Heart right ventricle (tissue), 16 donors: ENCODE measurements at places on chromosomes 4 and X. TPM values are rescaled to one million over a fixed set of nuclear protein-coding genes. Genes with fewer than 3 reads are reported as not detected.

Gene SHROOM2
- polyA plus RNA-seq = 0.35 TPM

Gene GLOD5
- polyA plus RNA-seq = not detected

Gene UVSSA
- 2.4 TPM for polyA plus RNA-seq

Gene EREG
- polyA plus RNA-seq = 0.20 TPM

Gene TSPAN5
- polyA plus RNA-seq = 3.2 TPM

Gene HUWE1
- polyA plus RNA-seq = 52.0 TPM

Gene TRIM75
- polyA plus RNA-seq = not detected

Gene POU3F4
- not detected for polyA plus RNA-seq

Gene GPR173
- polyA plus RNA-seq = 0.95 TPM

Gene CENPVL2
- not detected for polyA plus RNA-seq

Gene PAGE1
- not detected for polyA plus RNA-seq

Gene FAM47A
- polyA plus RNA-seq = not detected

Gene PABPC1L2B
- not detected for polyA plus RNA-seq

Gene MID1
- polyA plus RNA-seq = 2.1 TPM

Gene POU4F2
- not detected for polyA plus RNA-seq

Gene EDA2R
- polyA plus RNA-seq = 0.12 TPM

Gene IQCM
- polyA plus RNA-seq = not detected

Gene VCX3A
- polyA plus RNA-seq = not detected

Gene APOOL
- polyA plus RNA-seq = 4.6 TPM

Gene RIBC1
- 0.58 TPM for polyA plus RNA-seq

Gene LDB2
- 21.3 TPM for polyA plus RNA-seq

Gene NWD2
- polyA plus RNA-seq = 0.03 TPM

Gene GSX2
- not detected for polyA plus RNA-seq

Gene LIN54
- 1.5 TPM for polyA plus RNA-seq

Gene DCAF4L1
- polyA plus RNA-seq = 0.14 TPM

Gene YTHDC1
- polyA plus RNA-seq = 19.8 TPM

Gene FAM241A
- 7.0 TPM for polyA plus RNA-seq

Gene NUP62CL
- 0.51 TPM for polyA plus RNA-seq

Gene NUDT11
- 0.25 TPM for polyA plus RNA-seq

Gene TDO2
- not detected for polyA plus RNA-seq

Gene DGAT2L6
- not detected for polyA plus RNA-seq

Gene RBM46
- not detected for polyA plus RNA-seq

Gene LEF1
- 0.68 TPM for polyA plus RNA-seq

Gene GAB1
- 7.8 TPM for polyA plus RNA-seq

Gene COL4A6
- 3.2 TPM for polyA plus RNA-seq

Gene ATP2B3
- not detected for polyA plus RNA-seq

Gene ASB9
- 1.6 TPM for polyA plus RNA-seq

Gene PLXNB3
- 1.1 TPM for polyA plus RNA-seq

Gene SCML2
- 1.6 TPM for polyA plus RNA-seq

Gene LANCL3
- polyA plus RNA-seq = 0.10 TPM

Gene SORBS2
- 259 TPM for polyA plus RNA-seq

Gene TIGD4
- 0.15 TPM for polyA plus RNA-seq

Gene TMPRSS11A
- not detected for polyA plus RNA-seq

Gene FRAS1
- polyA plus RNA-seq = 1.5 TPM

Gene MRPS18C
- polyA plus RNA-seq = 68.6 TPM

Gene ADH1B
- 41.7 TPM for polyA plus RNA-seq

Gene CYLC1
- not detected for polyA plus RNA-seq

Gene TSPAN6
- polyA plus RNA-seq = 8.6 TPM

Gene EPHA5
- under 0.01 TPM for polyA plus RNA-seq

Gene MUC7
- not detected for polyA plus RNA-seq

Gene UGT2B15
- polyA plus RNA-seq = not detected

Gene EDA
- polyA plus RNA-seq = 3.1 TPM

Gene IGFBP7
- polyA plus RNA-seq = 876 TPM

Gene BEND2
- polyA plus RNA-seq = not detected

Gene GAGE12D
- polyA plus RNA-seq = not detected

Gene ARAP2
- 0.19 TPM for polyA plus RNA-seq
